ENCODE measurements at places on chromosomes 5 and 9. TPM values are rescaled to one million over a fixed set of nuclear protein-coding genes. Genes with fewer than 3 reads are reported as not detected.

The TEK gene
- total RNA-seq, result 8.0 TPM

The TMEM215 gene
- 1.1 TPM for total RNA-seq

The CCL21 gene
- total RNA-seq, result not detected

The PCDHA5 gene
- total RNA-seq, result 13.1 TPM

GRCh38 chr9:33151007-33151557 is 16.1 kb downstream of the B4GALT1 start:
- DNase-seq, result no peak

- no peak for DNase-seq
Observed at GRCh38 chr9:126055381-126055985, 271.1 kb upstream of the MVB12B start.

DNA sequence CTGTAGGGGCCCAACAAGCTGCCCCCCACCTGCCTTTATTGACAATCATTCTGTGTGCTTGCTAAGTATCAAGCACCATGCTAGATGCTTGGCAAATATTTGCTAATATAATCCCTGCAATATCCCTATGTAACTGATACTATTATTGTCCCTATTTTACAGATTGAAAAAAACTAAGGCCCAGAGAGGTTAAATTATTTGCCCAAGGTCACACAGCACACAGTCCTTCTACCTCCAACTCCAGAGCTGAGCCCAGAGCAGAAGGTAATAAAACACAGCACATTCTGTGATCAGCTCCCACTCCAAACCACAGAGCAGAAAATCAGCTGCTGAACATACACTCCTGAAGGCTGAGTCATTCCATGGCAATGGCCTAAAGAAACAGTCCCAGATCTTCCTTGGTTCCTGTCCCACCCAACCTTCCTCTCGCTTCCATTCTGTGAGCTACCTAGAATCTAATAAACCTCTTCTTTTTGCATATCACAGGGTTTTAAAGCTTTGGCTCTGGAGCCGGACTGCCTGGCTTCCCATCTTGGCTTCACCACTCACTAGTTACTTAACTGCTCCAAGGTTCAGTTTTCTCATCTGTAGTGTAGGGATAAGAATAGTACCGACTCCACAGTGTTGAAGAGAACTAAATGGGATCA is 66.7 kb upstream of the ADRA1B start:
- no peak for DNase-seq

DNA sequence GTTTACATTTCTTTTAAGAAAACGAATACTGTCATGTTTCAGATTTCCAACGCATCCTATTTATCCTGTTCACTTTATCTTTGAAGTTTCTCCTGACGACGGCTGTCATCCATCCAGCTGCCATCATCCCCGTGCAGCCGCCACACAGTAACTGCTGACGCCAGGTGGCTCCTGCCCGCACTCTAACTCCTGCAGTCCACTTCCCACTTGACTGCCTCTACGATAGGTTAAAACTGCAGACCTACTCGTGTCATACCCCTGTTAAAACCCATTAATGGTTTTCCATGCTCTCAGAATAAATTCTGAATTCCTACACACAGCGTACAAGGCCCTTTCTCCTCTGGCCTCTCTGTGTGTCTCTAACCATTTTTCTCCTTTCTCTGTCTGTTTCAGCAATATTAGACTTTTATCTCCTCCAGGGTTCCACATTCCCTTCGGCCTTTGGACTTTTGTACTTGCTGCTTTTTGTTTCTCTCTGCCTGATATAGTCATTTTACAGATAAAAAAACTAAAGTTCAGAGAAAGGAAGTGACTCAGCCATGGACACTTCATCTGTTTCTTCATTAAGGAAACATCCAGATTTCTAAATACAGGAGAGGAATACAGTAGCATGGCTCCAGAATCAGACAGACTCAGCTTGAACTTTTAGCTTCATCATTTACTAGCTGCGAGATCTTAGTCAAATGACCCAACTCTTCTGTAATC is 84.9 kb downstream of the ADAMTS12 start:
- DNase-seq, result no peak

GRCh38 chr5:14136228-14136627 is 6.9 kb upstream of the TRIO start:
- DNase-seq, result no peak

GRCh38 chr5:172647352-172648012 is 6.4 kb downstream of the NEURL1B start:
- no peak for DNase-seq

GRCh38 chr9:133526721-133527321 is 2.1 kb upstream of the MYMK start:
- no peak for DNase-seq

DNA sequence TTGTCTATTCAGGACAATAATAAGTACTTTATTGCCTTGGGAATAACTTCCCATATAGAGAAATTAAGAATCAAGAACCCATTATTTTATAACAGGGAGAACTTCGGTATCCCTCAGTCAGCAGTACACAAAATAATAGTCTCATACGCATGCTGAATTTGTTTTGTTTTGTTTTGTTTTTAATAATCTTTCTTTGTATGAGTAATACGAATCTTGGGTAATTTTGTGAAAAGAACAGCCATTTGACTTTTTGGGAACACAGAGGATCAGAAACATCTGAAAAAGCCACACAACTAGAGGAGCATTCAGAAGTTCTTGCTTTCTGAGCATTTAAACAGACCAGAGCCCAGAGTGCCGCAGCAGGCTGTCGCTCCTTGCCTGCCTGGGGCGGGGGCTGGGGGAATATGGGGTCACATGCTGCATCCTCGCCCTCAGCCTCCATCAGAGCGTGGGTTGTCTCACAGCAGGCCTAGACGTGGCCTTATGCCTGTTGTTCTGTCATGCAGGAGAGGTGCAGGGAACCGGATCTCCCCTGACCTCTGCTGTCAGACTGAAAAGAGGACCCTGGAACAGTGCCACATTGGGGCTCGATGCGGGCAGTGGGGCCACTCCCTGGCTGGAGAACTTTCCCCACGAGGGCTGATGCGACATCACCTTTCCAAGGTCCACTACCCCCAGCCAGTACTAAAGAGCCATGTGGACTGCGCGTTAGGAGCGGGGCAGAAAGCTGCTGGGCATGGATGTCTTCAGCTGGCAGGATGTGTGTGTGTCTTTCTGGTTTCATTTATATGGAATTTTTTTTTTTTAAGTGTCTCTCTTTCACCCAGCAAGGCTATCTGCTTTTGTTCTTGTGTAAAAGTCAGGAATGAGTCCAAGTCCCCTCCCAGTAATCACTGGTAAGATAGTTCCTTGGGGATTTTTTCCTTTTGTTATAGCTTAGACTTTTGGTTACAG is 133.4 kb upstream of the OTULINL start:
- no peak for DNase-seq

- no peak for DNase-seq
Observed at GRCh38 chr5:6737043-6737941, 24.1 kb downstream of the TENT4A start.

DNA sequence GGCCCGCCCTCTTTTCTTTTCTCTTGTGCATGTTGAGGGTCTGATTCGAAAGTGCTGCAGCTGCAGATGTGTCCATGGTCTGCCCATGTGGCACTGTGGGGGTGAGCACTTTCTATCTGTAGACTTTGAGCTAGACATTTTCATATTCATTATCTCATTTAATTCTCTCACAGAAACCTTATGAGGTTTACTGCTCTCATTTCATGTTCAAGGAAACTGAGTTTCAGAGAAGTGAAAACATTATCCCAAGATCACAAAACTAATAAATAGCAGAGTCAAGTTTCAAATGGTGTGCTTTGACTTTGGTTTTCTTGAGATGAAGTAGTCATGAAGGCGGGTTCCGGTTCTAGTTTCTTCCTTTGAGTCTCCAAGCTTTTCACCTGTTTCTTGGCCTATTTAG is 536.5 kb upstream of the ZNF462 start:
- no peak for DNase-seq

DNA sequence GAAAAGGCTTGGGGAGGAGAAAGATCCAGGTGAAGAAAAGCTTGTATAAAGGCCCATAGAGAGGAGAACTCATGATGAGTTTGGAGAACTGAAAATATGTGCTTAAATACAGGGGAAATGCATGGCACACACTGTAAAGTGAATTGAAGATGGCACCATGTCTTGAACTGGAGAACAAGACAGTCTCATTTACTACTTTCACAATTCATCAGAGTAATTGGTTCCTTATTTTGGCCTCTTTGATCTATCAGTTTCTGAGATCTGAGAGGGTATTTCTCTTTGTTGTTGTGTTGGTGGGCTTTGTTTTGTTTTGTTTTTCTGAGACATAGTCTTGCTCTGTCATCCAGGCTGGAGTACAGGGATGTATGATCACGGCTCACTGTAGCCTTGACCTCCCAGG is 98.2 kb downstream of the CEMIP2 start:
- DNase-seq, result no peak

- DNase-seq, result no peak
Observed at GRCh38 chr9:97277953-97278352, 29.5 kb upstream of the CCDC180 start.

DNA sequence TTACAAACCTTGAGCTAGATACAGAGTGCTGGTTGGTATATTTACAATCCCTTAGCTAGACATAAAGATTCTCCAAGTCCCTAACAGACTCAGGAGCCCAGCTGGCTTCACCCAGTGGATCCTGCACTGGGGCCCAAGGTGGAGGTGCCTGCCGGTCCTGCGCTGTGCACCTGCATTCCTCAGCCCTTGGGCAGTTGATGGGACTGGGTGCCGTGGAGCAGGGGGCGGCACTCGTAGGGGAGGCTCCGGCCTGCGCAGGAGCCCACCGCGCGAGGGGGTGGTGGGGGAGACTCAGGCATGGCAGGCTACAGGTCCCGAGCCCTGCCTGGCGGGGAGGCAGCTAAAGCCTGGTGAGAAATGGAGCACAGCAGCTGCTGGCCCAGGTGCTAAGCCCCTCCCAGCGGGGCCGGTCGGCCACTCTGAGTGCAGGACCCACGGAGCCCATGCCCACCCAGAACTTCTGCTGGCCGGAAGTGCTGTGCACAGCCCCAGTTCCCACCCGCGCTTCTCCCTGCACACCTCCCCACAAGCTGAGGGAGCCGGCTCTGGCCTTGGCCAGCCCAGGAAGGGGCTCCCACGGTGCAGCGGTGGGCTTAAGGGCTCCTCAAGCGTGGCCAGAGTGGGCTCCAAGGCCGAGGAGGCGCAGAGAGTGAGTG is 1464.7 kb downstream of the EFNA5 start:
- no peak for DNase-seq
